ENCODE measurements at places on chromosomes 5 and 9.

GRCh38 chr9:3824581-3824980 is 298.8 kb upstream of the RFX3 start:
- no peak for DNase-seq

DNA sequence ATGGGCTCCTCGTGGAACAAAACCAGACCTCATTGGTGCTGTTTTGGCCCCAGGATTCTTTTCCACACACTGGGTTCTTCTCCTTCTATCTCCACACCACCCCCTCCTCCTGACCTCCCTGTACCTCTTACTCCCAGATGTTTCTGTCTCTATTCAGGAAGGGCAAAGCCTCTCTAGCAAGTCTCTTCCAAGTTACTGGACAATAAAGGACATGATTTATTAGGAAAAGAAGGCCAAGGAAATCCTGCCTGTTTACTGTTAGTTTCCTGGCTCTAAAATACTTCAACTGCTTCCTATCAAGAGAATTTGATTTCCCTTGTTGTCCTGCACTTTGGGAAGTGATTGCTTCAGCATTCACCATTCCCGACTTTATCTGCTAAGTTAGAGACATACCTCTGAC is 262.0 kb downstream of the SAXO1 start:
- no peak for DNase-seq

DNA sequence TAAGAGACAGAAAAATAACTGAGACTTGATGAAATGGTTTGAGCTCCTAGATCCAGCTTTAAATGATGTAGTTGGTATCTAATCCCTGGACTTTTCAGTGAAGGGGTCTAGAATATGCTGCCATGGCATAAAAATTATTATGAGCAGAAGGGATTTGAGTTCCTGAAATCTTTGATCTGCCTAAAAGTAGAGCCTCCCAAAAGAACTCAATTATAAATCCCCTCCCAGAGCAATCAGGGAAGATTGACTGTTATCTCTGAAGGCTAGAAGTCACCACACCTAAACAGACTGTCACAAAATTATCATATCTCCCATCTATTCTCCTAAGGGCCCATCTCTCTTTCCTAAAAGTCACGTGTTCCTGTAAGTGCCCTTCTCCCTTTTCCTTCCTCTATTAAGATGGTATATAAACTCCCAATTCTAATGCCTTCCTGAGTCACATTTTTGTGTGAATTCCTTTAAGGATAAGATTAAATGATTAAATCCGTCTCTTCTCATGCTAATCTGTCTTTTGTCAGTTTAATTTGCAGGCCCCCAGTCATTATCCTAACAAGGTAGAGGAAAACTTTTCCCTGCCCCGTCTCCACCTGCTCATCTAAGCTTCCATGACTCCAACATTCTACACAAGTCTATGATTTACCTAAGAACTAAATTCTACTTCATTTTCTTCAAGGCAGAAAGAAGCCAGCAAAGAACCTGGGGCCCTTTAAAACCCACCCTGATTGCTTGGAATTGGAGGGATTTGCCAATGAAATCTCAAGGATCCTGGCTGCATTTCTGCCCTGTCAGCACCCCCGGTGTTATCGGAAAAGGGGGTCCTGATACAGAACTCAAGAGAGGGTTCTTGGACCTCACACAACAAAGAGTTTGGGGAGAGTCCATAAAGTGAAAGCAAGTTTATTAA is 47.1 kb upstream of the PWWP2A start:
- no peak for DNase-seq

DNA sequence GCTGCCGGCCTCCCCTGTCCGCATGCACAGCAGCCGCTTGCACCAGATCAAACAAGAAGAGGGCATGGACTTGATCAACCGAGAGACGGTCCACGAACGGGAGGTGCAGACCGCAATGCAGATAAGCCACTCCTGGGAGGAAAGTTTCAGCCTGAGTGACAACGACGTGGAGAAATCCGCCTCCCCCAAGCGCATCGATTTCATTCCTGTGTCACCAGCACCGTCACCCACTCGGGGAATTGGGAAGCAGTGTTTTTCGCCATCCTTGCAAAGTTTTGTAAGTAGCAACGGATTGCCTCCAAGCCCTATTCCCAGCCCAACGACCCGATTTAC is 75.3 kb downstream of the PIP5K1B start:
- DNase-seq, result no peak

- DNase-seq, result no peak
These were observed 411.6 kb upstream of the PTGER4 start for GRCh38 chr5:40268088-40268487.

- DNase-seq, result no peak
These were observed 110.5 kb downstream of the GAS1 start for GRCh38 chr9:86836797-86837196.

- DNase-seq, result no peak
These were observed 127.1 kb downstream of the DIRAS2 start for GRCh38 chr9:90515510-90515909.

DNA sequence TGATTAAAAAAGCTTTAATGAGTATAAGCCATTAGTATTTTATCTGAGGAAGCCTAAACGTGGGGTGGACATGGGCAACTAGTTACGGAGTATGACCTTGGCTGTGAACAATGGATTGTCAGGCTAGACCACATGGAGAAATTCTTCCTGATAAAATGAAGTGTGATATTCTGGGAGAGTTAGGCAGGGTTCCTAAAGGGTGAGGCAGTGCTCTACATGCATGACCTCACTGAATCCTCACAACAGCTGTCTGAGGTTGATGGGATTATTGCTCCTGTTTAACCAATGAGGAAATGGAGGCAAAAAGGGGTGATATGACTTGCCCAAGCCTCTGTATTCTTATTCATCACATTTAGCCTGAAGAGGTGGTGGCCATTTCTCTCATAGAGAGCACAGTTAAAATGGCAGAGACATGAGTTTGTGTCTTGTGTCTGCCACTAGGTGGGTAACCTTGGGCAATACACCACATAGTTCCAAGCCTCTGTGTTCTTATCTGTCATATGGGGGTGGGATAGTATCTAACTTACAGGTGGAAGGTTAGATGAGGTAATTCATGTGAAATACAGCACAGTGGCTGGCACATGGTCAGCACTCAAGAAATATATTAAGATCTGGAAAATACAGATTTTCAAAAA is 96.1 kb upstream of the NR3C1 start:
- no peak for DNase-seq

- DNase-seq, result no peak
These were observed 204.0 kb downstream of the FSTL4 start for GRCh38 chr5:133408322-133408721.

DNA sequence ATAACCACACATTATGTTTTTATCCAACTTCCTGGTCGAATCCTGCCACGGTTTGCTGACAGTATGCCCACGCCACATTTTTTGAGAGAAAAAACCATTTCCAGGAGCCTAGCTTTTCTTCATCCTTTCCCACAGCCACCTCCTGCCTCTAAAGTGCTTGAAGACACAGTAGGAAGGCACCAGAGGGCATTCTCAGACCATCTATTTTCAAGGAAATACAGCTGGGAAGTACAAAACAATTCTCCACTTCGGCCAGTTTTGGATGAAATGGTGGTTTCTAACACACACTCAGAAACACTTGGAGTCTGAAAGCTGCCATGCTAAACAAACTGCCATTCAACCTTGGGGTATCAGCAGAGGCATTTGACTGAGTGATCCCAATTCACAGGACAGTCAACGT is 86.3 kb upstream of the RPS23 start:
- no peak for DNase-seq

- no peak for DNase-seq
These were observed 8.1 kb upstream of the MINAR2 start for GRCh38 chr5:129739773-129740172.

DNA sequence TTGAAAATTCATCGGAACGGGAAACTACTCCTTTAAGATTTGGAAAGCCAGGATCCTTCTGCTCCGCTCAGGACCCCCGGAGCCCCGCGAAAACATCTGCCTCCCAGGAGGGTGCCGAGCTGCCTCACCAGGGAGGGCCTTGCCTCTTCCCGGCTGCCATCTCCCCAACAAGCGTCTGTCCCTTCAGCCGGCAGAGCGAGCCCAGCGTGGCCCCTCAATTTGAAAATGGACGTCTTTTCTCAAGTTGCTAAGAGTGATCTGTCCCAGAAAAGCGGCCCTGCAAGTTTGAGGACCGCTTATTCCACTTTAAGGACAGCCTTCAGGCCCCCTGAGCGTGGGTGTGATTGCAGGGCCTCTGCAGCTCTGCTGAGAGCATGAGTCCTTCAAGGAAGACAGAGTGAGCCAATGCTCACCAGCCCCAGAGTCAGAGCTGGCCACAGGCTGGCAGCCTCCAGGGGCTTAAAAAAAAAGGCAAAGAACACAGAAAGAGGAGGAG is 101.3 kb downstream of the PHF2 start:
- no peak for DNase-seq

DNA sequence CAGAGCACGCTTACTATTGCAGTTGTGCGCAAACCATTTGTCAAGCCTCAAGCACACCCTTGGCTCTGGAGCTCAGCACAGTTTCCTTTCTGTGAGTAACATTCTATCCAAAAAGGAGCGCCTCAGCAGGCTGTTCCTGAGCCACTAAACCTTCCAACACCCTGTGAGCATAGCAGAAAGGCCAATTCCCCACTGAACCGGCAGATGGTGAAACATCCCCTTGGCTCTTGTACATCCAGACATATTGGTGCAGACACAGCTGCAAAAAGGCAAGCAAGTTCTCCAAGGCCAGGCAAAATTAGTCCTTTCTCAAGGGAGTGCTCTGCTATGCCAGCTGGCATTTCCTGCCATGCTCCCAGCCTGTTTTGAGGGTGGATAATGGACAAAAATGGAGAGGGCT is 44.1 kb upstream of the CEMIP2 start:
- no peak for DNase-seq

- DNase-seq, result no peak
These were observed 12.3 kb upstream of the CAST start for GRCh38 chr5:96649681-96650540.

DNA sequence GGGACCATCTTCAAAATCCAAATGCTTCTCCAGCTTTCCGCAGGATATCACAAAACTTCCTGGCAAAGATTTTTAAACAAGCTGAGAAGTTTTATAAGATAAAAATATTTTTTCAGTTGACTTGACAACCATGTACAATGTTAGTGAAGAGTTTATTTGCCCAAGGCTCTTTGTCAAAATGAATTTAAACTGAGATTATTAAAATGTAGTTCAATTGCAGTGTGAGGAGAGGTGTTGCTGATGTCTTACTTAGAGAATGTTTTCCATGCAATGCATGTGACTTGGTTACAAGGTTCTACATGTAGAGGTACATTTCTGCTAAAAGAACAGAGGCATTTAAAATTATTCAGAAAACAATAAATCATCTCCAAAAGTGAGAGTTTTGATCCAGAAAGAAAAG is 131.4 kb upstream of the MINAR2 start:
- no peak for DNase-seq

- no peak for DNase-seq
These were observed 286.0 kb upstream of the DAP start for GRCh38 chr5:11047030-11047429.

DNA sequence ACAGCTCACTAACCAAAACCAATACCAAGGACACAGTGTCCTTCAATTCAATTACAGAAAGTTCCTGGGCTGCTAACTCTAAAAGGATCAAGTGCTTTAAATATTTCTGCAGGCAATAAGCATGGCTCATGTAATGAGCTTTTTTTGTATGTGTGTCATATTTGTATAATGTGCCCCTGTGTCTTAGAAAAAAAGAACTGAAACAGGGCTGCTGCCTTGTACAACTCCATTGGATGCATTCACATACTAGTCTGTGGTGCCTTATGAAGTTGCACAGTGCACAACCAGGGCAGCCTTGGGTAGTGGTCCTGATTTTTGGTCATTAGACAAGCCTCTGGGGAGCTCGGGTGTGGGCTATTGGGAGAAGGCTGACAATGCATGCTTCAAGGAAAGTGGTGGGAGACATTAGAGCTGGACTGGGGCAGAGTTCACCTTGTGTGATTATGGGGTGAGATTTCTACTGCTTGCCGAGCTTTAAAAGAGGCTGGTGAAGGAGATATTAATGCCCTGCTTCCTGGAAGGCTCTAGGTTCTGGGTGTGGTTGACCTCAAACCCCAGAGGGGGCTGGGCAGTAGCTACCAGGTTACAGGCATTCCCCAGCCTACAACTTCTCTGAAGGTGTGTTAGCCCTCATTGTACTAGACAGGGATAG is 3.6 kb upstream of the CPEB4 start:
- DNase-seq, result no peak

DNA sequence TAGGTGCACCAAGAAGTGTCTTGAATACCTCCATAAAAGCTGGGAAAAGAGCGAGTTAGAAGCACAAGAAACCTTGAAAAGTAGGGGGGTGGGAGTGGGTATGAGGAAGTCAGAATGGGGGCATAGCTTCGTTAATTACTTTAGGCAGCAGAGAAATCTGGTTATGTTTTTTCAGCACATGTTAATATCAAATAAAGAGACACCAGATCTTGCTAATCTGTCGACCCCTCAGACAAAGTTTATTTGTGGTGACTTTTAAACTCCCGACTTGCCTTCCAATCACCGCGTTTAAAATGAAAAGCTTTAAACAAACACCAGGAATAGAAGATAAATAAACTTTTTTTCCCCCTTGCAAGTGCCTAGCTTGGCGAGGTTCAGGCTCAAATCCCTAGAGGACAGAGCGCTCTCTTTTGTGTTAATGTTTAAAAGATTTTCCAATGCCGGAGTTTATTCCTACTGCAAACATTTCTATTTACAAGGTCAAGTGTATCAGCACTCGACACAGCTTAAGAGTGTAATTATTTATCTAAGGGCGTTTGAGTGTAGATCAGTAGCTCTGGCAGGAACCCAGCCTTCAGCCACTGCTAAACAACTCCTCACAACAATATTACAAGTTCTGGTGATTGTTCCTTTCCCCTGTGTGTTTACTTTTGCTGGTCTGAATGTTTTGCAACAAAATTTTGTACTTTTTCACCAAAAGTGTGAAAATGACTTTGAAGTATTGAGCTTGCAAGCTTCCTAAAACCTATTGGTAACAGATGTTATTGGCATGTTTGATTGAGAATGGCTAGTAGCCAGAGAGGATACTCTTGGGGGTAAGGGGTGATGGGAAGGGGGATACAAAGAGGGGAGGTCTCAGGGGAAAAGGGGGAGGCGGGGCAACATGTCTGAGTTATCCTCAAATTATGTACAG is 3.8 kb downstream of the GAS1 start:
- DNase-seq, result no peak

DNA sequence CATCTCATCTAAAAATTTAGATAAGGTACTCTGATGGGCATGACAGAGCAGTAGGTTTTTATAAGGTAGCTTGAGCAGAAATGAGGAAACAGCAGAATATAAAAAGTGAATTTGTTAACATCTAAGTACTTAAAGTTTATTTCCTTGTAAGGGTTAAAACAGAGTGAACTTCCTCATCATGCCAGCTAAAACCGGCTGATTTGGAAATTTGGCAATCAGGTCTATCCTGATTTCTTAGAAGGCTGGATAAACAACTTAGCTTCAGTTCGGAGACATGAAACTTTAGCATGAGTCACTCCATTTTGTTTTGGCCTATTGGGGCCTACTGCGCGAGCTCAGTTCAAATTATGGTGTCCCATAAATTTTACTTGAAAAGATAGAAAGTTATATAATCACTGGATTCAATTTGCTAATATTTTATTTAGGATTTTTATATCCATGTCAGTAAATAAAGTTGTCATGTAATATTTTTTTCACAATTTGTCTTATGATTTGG is 241.6 kb upstream of the RORB start:
- no peak for DNase-seq

- no peak for DNase-seq
These were observed 31.4 kb upstream of the PSD2 start for GRCh38 chr5:139763930-139764791.

GRCh38 chr9:93159601-93160471 is 24.1 kb upstream of the WNK2 start:
- DNase-seq, result peak; percentile 48

GRCh38 chr5:166428264-166428803 is 1863.1 kb upstream of the WWC1 start:
- no peak for DNase-seq
